ENCODE measurements at places on chromosomes 3 and 15.

DNA sequence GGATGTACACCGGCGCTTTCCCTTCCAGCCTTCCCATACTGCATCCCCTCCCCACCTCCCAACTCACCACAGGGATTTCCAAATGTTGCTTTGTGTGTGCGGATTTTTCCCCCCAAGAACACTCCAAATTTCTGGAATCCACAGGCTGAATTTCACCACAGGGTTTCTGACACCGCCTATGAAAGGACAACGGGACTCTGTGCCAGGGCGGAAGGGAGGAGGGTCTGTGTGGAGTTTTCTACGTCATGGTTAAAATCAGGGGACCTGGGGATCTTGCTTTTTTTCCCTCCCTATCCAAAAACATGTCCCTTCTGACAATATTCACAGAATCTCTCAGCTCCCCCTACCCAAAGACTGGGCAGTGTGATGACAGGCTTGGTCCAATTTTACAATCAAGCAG is 14.6 kb downstream of the CYP19A1 start:
- no peak for DNase-seq

GRCh38 chr15:69403594-69403993 is 10.6 kb upstream of the KIF23 start:
- no peak for DNase-seq

DNA sequence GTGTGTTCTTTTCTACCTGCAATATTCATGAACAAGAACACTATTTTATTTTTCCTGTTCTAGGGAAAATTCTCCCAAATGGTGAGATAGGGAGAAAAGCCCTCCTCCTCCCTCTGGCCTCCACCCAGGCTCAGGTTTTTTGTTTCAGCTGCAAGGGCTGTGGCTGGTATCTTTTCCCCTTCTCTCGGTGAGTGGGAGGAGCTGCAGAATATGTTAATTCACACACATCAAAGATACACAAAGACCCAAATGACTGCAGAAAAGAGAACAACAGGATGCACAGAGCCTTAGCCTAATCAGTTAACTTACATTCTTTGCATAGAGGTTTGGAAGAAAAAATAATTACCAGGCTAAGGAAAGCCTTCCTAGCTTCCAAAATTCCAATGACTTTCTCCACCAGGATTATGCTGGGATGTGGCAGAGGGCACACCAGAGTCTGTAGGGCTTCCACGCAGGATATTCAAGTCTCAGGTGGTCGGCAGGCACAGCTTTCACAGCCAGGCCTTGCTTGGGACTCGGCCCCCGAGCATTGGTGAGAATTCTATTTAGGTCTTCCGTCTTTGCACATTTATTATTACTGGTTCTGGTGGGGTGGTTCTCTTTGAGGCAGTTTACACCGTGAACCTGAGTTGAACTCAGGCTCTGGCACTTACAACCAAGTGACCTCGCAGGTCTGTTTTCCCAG is 64.9 kb downstream of the ABHD5 start:
- DNase-seq = no peak

DNA sequence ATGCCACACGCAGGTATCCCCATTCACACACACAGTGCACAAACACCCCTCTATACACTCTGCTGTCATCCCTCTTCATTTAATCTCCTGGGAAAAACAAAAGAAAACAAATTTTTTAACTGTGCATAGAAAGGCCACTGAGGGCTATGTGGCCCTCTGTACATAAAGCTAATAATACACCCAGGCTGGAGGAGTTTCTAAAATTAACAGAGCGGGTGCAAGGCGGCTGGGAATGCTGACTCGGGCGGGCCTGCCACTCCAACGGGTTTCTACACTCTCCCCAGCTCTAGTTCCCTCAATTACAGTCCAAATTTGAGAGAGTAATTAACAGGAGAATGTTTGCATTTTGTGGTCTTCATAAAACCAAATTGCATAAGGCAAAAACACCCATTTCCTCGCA is 23.1 kb downstream of the HCN4 start:
- no peak for DNase-seq

DNA sequence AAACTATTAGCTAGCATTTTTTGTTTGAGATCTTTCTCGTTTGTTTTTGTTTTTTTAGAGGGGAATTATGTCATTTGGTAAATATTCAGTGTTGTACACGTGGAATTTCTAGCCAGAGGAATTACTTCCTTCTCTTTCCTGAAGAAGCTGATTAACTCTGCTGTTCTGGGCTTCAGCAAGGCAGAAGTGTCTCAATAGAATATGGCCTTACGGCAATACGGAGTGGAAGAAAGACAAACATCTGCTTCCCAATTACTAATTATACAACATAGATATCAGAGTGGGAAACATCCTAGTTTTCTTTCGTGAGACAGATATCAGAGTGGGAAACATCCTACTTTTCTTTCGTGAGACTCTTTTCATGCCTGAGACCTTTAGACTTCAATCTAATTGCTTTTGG is 11.9 kb downstream of the P3H2 start:
- DNase-seq = no peak

DNA sequence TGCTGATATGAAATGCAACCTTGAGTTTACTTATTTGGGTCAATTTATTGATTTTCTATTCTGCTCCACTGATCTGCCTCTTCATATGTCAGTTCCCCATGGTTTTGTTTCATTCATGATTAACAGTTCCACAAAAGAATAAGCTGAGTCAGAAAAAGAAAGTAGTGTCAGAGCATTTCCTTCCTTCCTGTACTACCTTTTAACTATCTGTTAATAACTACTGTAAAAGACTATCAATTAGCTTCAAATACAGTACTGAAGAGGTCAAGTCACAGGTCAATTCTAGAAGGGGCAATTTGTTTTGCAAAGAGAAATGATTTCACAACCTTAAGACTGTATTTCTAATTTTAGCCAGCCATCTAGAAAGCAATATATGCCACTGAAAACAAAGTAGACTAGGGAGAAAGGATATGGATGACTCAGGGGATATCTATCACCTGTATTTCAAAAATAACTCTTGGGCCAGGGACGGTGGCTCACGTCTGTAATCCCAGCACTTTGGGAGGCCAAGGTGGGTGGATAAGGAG is 129.5 kb downstream of the TFDP2 start:
- DNase-seq = no peak

- no peak for DNase-seq
These were observed 66.0 kb downstream of the TTBK2 start for GRCh38 chr15:42854576-42854975.

DNA sequence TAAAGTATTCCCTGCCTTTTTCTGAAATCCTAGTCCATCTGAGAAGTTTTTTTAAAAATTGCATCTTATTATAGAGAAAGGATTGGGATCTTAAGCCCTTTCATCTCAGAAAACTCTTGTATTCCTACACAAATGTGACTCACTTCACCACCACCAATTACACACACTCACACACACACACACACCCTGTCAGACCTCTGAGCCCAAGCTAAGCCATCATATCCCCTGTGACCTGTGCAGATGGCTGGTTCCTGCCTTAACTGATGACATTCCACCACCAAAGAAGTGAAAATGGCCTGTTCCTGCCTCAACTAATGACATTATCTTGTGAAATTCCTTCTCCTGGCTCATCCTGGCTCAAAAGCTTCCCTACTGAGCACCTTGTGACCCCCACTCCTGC is 1181.9 kb downstream of the ROBO2 start:
- no peak for DNase-seq

- DNase-seq = no peak
These were observed 5.3 kb upstream of the ALPK3 start for GRCh38 chr15:84811828-84812227.

All from posterior cingulate gyrus (tissue), 11 donors.